ENCODE measurements at places on chromosomes 12 and 14. TPM values are rescaled to one million over a fixed set of nuclear protein-coding genes. Genes with fewer than 3 reads are reported as not detected.

The CBLN3 gene
- total RNA-seq, result 61.1 TPM

- no peak for DNase-seq
- peaks cover 2% of the 10 kb centered on the region for H3K27me3 ChIP-seq
- no peaks in the 10 kb centered on the region for H3K4me1 ChIP-seq
- H3K36me3 ChIP-seq, result no peaks in the 10 kb centered on the region
Measured at GRCh38 chr14:65920996-65921395, 508.5 kb downstream of the FUT8 start.

DNA sequence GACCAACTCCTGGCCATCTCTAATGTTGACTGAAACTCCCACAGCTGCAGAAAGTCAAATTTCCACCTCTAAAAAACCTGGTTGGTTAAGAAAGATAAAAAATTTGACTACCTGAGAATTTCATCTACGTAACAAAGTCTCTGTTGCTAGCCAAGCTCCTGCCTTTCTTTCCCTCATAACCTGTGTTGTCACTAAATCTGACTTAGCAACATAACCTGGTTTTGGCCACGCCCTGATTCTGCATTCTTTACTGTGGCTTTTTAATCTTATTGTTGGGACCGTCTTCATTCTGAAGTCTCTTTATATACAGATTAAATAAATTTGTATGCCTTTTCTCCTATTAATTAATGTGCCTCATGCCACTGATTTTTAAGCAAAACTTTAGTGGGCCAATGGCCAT is 16.1 kb upstream of the CD69 start:
- no peak for DNase-seq
- peaks cover 31% of the 10 kb centered on the region for H3K4me1 ChIP-seq
- H3K36me3 ChIP-seq, result no peaks in the 10 kb centered on the region

DNA sequence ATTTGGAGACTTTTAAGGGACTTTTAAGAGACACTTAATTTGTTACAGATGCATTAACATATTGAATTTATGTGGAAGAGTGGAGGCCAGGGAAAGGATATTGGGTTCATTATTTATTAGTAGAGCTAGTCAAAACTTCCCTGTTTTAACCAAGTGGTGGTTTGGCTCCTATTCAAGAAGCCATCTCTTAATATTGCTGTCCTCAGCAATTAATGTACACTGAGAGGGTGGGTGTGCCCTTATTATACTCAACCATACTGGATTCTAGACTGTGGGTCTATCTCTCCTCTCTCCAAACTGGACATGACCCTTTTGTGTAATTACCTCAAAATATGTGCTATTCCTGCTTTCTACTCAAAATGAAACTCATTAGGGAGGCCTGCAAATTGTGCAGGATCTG is 398.7 kb upstream of the DDHD1 start:
- no peak for DNase-seq
- H3K36me3 ChIP-seq, result no peaks in the 10 kb centered on the region
- no peak overlapping the region for H3K4me3 ChIP-seq

The MUCL1 gene
- total RNA-seq, result not detected

The GNPNAT1 gene
- total RNA-seq, result 9.7 TPM

The ACOT6 gene
- not detected for total RNA-seq
